ENCODE measurements at places on chromosomes 4 and X. TPM values are rescaled to one million over a fixed set of nuclear protein-coding genes. Genes with fewer than 3 reads are reported as not detected.

PDZD4 gene
- 3.7 TPM for total RNA-seq

FAM236D gene
- total RNA-seq = not detected

KIF4A gene
- 29.1 TPM for total RNA-seq

CAPN6 gene
- total RNA-seq = not detected

All from A549 treated with Mapracorat at 1 μM for 4 hours (cell line).